ENCODE measurements at places on chromosomes 5 and 9.
A peak's percentile ranks its signal among the peaks of the same experiment; 100 is the strongest.

DNA sequence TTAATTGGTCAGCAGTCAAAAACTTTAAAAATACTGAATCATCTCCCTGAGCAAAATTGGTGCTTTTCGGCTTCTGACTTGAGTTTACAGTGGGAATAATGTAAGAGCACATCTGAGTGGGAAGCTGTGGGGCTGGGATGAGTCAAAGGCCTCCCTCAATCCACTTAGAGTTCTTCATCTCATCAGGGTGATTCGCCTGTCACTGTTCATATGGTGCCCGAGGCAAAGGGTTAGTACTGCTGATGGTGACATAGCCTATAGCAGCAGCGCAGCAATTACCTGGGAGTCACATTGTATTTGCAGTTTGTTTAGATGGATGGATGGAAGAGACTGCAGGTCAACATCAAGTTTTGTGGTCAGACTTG lies 113.8 kb upstream of the ZNF608 start:
- no peak for DNase-seq

GRCh38 chr9:70406434-70406862 lies 8.0 kb downstream of the KLF9 start:
- no peak for DNase-seq

DNA sequence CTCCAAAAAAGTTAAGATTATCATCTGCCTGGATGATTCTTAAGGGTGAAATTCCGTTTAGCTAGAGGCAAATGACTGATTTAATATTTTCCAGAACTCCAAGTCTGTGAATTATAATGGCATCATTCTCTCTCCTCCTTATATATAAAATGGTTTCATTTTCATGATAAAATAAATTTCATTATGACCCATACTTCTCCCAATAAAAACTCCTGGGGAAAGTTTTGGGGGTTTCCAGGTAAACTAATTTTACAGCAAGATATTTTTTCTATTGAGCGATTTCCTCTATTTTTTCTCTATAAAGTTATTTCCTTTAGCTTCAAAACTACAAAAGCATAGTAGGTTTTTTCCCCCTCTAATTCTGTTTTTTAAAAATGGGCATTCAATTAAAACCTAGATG lies 7.6 kb upstream of the OTULIN start:
- no peak for DNase-seq

- DNase-seq, result peak; percentile 66
These were observed 35.2 kb upstream of the SPATA31C2 start for GRCh38 chr9:88173378-88173999.

- DNase-seq, result no peak
These were observed 25.7 kb downstream of the DRD1 start for GRCh38 chr5:175418251-175418650.

DNA sequence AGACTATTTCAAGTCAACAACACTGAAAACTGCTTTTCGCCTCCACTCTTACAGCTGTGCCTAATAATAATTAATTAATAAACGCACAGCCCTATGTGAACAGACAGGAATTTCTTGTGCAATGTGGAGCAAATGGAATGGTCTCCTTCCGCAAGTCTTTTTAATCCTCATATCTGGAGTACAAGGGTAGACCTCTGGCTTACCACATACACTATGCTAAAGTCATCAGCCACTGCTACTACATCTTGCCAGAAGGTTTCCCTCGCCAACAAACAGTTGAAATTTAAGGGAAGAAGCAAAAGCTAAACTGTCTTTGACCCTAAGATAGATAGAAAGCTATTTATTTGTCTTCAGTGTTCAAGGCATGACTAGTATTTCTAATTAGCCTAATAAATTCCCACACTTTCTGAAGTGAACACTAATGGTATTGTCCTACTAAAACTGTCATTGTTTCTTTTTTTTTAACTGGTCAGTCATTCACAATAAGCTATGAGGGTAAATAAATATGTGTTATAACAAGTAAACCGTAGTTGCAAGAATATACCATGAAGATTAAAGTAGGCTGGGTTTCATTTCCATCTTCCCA lies 63.9 kb downstream of the GOLPH3 start:
- no peak for DNase-seq
